Activated CD4-positive, alpha-beta T cell treated with anti-CD3 and anti-CD28 coated beads, Interleukin-2, Interleukin-4, amounts not matched to agents 100 ng/mL and 50 ng/mL, durations not matched to agents 16 hours and 8 hours (primary cell): ENCODE measurements at places on chromosomes 13 and 19.
A peak's percentile ranks its signal among the peaks of the same experiment; 100 is the strongest.

DNA sequence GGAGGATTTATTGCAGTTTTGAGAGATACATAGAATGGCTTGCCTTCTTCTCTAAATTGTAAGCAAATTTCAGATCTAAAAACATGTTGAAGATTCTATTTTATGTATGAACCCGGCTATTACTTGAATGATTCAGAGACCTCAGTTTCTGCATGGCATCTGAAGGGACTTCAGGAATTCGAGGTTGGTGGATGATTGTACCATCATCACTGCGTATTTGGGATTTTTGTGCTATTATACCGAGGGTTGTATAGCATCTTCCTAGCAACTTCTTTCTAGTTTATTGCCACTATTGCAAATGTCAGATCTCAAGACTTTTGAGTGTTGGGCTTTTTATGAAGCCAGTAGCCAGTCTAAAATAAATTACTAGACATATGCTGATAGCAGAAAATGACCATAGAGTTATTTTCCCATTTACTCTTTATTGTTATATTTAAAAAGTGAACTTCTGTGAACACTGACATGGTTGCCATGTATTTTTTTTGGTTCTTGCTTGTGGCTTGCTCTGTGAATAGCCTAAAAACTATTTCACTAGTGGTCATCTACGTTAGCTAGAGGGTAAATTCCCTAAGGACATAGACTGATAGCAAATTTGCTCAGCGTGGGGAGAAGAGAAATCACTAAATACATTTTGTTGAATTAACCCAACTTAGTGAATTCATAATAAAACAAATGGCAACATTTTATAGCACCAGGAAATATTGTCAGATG, 70.6 kb upstream of the KLF12 start:
- no peak for DNase-seq

DNA sequence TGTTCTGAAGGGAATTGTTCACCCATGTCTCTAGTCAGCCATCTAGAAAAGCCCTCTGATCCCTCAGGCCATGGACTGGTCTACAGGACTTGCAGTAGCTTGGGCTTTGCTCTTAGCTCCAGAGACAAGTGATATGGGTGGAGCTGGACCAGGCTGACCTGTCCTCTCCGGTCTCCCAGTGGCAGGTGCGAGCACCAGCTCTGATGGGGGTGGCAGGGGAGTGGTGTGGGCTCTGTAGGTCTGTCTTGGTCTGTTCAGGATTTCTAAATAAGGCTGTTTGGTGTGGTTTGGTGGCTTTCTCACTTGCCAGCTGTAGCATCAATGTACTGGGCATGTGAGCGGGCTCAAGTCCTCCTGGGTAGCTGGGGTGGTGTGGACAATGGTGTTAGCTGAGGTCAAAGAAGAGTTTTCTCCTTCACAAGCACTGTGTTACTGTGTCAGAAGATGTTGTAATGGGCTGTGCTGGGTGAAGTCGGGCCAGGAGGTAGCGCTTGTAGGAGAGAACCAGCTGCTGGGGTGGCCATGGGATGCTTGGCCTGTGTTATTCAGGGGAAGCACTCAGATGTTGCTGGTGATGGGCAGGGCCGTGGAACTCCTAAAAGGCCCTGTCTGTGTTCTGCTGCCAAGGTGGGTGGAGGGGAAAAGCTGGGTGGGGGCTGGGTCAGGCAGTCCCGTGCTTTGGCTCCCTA, 16.9 kb downstream of the GPC6 start:
- no peak for DNase-seq

DNA sequence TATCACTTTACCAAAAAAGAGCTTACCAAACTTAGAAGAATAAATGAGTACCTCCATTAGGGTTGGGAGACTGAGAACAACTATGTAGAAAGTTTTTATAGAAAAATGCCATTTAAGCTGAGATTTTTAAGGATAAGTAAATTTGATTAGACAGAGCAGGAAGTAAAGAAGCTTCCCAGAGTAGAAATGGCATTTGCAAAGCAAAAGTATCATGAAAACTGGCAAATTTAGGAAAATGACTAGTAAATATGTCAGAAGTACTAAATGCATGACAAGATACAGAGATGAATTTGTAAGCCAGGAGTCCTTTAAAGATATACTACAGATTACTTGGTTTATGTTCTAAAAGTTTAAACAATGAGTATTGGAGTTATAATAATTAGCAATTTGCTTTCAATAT, 2581.8 kb downstream of the PCDH9 start:
- DNase-seq: no peak

DNA sequence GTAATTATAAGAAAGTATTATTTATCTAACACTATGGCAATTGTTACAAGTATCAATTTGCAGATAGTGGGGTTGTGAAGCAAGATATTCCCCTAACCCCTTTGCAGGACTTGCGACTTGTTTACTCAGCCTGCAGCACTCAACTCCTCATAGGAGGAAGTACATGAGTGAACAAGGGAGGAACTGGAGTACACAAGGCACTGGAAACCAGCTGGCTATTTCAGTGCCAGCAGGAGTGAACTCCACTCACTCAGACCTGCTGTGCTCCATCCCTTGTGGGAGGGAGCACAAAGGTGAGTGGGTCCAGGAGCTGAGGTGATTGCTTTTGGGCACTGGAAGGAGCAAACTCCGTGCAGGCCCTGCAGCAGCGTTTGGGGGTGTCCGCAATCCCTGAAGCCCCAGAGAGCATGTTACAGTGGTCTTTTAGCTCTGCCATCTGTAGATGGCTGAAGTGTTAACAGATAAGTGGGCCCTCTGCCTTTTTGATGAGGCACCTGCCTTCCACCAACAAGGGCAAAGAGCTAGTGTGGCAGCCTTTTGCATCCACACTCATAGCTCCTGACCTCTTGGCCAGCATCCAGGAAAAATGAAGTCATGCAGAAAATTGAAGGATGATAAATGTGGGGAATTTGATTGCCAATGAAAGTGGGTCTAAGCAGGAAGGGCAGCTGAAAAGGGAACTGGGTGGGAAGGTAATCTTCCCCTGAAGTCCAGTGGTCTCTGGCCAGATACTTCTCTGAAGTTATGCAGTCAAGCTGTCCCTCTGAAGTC, 802.2 kb upstream of the MIR17HG start:
- no peak for DNase-seq

- no peak for DNase-seq
Measured at GRCh38 chr19:42397263-42398166, 7.4 kb upstream of the CNFN start.

GRCh38 chr13:19169991-19170390, 11.6 kb downstream of the TUBA3C start:
- no peak for DNase-seq

- DNase-seq: no peak
Measured at GRCh38 chr19:46412650-46413261, 608 bp downstream of the CCDC8 start.

GRCh38 chr19:56969156-56969555, 128.6 kb upstream of the PEG3 start:
- DNase-seq: no peak

DNA sequence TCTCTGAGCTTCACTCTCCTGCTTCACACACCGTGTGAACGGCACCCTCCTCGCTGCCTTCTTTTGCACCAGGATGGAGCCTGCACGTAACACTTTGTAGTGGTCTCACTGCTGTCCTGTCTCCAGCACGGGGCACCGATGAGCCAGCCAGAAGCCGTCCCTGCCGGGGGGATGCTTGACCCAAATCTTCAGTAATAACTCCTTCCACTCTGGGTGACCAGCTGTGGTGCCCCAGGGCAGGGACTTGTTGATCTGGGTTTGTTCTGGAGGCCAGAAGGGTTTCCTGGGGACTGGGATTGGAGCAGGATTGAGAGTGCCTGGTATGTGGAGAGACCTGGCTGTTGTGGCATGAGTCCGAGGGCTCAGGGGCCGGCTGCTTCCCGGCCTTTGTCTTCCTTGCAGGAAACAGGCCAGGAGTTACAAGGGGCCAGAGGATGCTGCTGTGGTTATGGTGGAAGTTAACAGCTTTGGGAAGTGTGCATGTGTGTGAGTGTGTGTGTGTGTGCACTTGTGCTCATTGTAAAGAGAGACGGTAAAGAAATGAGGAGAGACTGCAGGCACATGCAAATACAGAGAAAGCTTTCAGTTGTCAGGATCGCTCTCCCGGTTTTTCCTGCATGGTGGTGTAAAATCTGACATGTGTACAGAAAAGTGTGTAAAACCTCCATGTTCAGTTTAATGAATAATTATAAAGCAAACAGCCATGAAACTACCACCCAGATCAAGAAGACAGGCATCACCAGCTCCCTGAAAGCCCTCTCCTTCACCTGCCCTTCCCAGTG, 18.9 kb downstream of the PAK4 start:
- no peak for DNase-seq

GRCh38 chr19:54937926-54938325, 9.4 kb downstream of the NLRP7 start:
- peak; percentile 57 for DNase-seq

DNA sequence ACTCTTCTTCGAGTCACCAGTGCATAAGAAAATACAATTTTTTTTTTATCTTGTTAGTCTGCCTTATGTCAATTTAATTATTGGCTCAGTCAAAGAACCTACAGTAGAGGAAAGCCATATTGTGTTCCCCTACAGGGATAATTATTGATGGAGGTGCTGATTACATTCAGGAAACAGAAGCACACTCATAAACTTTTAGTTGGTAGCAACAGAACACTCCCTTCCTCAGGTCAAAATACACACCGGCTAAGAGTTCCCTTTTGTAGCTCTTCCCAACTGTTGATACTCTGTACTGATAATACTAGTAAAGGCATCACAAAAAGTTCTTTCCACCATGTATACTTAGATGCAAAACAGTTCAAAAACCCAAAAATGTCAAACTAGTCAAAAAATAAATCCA, 18.4 kb downstream of the FOXO1 start:
- DNase-seq: no peak

- DNase-seq: no peak
Measured at GRCh38 chr19:31519908-31520307, 170.7 kb upstream of the TSHZ3 start.

DNA sequence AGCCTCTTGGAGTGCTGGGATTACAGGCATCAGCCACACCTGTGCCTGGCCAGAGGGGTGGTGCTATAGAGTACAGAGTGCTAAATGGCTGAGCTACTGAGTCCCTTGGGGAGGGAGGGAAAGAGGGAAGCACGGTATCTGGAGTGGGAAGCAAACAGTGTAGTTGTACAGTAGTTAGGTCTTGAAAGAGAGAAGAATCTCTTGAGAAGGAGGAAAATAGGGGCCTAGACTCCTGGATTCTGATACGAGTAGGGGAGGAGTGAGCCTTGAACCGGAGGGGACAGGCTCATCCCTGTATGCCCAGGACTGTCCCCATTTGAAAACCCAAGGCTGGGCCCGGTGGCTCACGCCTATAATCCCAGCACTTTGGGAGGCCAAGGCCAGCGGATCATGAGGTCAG, 5.1 kb downstream of the MYADM start:
- DNase-seq: no peak

- DNase-seq: no peak
Measured at GRCh38 chr13:44024846-44025195, 145.1 kb downstream of the LACC1 start.

- no peak for DNase-seq
Measured at GRCh38 chr13:50951366-50951765, 41.8 kb downstream of the RNASEH2B start.

- peak; percentile 83 for DNase-seq
Measured at GRCh38 chr19:55586976-55587668, 6.5 kb upstream of the ZNF579 start.

DNA sequence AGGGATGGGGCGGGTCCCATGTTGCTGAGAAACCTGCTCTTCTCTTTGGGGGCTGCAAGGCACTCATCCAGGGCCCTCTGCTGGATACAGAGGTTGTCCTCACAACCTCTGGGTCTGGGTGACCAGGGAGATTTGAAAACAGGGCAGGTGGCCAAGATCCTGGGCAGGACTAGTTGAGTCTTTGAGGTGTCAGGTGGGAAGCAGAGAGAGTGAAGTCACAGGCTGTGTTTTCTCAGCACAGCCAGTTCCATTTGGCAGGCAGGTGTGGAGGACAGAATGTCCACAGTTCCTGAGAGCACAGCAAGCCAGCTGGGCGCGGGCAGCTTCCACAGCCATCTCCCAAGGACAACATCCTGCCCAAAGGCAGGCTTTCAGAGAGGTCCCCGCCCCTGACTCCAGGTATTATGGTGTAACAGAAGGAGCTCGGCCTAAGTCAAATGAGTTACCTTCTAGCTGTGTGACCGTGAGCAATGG, 118.8 kb downstream of the NUFIP1 start:
- DNase-seq: no peak

- no peak for DNase-seq
Measured at GRCh38 chr19:44855606-44856005, 9.5 kb downstream of the NECTIN2 start.

- no peak for DNase-seq
Measured at GRCh38 chr13:35767256-35767976, 290.9 kb upstream of the MAB21L1 start.

DNA sequence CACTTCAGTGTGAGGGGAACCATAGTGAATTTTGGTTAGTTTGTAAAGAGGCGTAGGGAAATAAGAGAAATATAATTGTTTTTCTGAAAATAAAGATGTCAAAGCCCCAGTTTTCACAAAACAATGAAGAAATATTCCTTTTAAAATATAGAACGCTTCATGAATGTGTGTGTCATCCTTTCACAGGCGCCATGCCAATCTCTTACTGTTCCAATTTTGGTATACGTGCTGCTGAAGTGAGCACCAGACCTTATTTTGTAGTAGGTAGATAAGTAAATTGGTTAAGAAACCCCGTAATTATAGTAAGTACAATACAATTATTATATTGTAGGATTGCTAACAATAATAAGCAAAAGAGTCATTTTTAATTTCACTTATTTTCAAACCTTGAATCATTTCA, 43.3 kb downstream of the NAA16 start:
- no peak for DNase-seq
